ENCODE measurements at places on chromosomes 16 and 17. TPM values are rescaled to one million over a fixed set of nuclear protein-coding genes. Genes with fewer than 3 reads are reported as not detected.

CDYL2 gene
- 15.9 TPM for total RNA-seq

ATP1B2 gene
- 29.1 TPM for total RNA-seq

CORO6 gene
- 10.9 TPM for total RNA-seq

GAST gene
- not detected for total RNA-seq

XAF1 gene
- 30.2 TPM for total RNA-seq

SOX15 gene
- 6.8 TPM for total RNA-seq

EVI2A gene
- total RNA-seq, result 20.4 TPM

RANBP10 gene
- total RNA-seq, result 8.2 TPM

ANKRD40CL gene
- not detected for total RNA-seq

TBX4 gene
- not detected for total RNA-seq

TBC1D3C gene
- not detected for total RNA-seq

SLC46A1 gene
- total RNA-seq, result 17.8 TPM

STX4 gene
- total RNA-seq, result 28.6 TPM

SCNN1G gene
- total RNA-seq, result 0.28 TPM

MLKL gene
- total RNA-seq, result 4.2 TPM

RNF112 gene
- total RNA-seq, result 7.9 TPM

G6PC1 gene
- total RNA-seq, result 0.06 TPM

ERN2 gene
- total RNA-seq, result 0.33 TPM

DPEP1 gene
- total RNA-seq, result 0.99 TPM

TERB1 gene
- not detected for total RNA-seq

KRTAP16-1 gene
- not detected for total RNA-seq

SGCA gene
- 0.99 TPM for total RNA-seq

TSNAXIP1 gene
- 11.7 TPM for total RNA-seq

KRT33B gene
- not detected for total RNA-seq
